ENCODE measurements at places on chromosomes 16 and 17.

DNA sequence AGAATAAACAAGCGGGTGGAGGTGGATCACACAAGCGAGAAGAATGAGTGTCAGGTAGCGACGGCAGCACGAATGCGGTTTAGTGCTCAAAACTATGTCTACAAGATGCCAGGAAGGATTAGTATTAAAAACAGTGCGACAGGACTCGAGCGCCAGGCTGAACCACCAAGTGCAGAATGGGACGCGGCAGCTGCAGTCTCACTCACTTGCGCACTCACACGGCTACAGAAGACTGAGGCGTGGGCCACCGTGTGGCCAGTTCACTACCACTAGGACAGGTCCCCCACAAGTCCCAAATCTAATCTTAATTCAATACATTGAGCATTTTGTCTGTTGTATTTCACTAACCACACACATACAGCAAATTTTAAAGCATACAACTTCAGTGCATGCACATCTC lies 35.7 kb upstream of the TRAP1 start:
- no peak for DNase-seq

DNA sequence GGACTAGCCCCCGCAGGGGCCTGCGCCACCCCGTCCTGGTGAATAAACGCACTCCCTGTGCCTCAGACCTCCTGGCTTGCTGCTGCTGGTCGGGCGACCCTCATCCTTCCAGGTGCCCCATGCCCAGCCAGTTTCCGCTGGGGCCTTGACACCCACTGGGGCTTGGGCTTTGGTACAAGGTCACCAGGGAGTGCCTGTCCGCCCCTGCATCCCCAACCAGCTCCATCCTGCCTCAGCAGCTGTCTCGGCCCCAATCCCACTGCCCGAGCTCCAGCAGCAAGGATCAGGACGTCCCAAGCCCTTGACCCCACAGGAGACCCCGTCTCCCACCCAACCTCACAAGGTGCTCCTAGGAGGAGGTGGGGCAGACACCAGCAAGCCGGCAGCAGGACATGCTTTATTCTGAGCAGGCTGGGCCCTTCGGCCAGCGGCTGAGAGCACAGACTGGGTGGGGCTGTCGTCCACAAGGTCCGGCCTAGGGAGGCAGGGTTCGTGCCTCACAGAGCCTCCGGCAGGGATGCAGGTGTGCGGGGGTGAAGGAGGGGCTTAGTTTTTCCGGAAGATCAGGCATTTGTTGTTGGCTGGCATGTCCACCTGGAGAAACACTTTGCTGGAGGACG lies 1.9 kb downstream of the METTL26 start:
- DNase-seq, result no peak

GRCh38 chr16:57725554-57725953 lies 10.0 kb upstream of the KATNB1 start:
- no peak for DNase-seq

DNA sequence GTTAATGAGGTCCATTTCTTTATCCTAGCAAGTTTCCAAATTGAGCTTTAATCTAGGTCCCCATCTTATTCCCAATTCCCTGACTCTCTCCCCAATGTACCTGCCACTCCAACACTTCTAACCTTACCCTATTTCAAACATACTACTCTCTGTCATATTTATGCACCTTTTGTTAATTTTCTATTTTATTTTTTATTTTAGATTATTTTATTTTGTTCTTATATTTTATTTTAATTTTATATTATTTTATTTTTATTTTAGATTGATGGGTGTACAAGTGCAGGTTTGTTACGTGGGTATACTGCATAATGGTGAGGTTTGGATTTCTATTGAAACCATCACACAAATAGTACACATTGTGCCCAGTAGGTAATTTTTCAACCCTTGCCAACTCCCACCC lies 333.9 kb upstream of the ERCC4 start:
- DNase-seq, result no peak

GRCh38 chr16:80189476-80190175 lies 351.2 kb upstream of the DYNLRB2 start:
- no peak for DNase-seq

- DNase-seq, result no peak
Observed at GRCh38 chr17:10859051-10859450, 21.2 kb upstream of the PIRT start.

- DNase-seq, result no peak
Observed at GRCh38 chr17:17526369-17526768, 30.2 kb upstream of the RASD1 start.

- peak; percentile 97 for DNase-seq
Observed at GRCh38 chr17:21287703-21288449, 3.4 kb downstream of the MAP2K3 start.

- DNase-seq, result no peak
Observed at GRCh38 chr17:51537996-51538550, 277.7 kb downstream of the UTP18 start.

- DNase-seq, result no peak
Observed at GRCh38 chr17:74042744-74043486, 160.6 kb upstream of the RPL38 start.

GRCh38 chr16:24037335-24037734 lies 201.6 kb downstream of the PRKCB start:
- no peak for DNase-seq

GRCh38 chr17:7561028-7561575 lies 617 bp upstream of the SENP3 start:
- DNase-seq, result peak; percentile 76

DNA sequence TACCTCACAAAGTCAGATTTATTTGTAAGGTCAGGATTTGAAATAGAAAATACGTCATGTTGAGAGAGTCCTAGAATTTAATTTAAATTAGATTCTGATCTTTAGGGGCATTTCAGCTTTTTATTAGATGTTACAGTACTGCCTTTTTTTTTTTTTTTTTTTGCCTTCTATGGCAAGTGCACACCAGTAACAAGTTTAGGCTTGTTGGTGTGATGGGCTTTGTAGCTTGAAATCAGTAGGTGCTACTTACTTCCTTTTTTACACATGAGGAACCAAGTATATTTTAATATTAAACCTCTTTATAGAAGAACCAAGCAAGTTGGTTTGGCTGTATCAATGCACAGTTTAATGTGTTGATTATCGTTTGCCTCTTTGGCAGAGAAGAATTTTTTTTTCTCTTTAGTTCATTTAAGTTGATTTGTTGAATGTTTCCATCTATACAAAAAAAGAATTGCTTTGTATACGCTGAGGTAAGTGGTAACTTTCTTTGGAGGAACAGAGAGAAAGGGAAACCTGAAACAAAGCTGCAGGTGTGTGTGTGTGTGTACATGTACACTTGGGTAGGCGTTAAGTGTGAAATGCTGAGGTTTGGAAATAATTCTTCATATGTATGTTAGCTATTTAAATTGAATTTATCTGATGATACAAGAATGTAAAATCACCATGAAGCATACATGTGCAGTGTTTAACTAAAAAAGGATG lies 15.7 kb downstream of the RBL2 start:
- DNase-seq, result no peak

DNA sequence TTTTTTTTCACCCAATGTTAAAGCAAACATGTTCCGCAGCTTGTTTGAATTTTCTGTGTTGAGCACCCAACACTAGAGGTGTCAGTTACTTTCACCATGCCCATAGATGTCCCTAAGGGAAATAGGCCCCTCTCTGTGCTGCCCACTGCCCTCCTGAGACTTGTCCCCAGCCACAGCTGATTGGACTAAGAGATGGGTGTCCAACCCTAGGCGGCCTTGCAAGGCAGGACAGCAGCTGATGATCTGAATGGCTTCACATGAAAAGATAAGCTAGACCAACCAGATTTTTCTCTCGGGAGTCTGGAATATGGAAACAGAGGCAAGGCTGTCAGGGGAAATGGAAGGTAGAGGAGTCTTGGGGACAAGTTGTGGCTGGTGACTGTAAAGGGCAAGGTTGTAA lies 6.1 kb upstream of the CALB2 start:
- DNase-seq, result no peak

- no peak for DNase-seq
Observed at GRCh38 chr16:9260666-9261065, 169.2 kb downstream of the HAPSTR1 start.

- no peak for DNase-seq
Observed at GRCh38 chr17:1940810-1941185, 84.3 kb downstream of the RTN4RL1 start.

DNA sequence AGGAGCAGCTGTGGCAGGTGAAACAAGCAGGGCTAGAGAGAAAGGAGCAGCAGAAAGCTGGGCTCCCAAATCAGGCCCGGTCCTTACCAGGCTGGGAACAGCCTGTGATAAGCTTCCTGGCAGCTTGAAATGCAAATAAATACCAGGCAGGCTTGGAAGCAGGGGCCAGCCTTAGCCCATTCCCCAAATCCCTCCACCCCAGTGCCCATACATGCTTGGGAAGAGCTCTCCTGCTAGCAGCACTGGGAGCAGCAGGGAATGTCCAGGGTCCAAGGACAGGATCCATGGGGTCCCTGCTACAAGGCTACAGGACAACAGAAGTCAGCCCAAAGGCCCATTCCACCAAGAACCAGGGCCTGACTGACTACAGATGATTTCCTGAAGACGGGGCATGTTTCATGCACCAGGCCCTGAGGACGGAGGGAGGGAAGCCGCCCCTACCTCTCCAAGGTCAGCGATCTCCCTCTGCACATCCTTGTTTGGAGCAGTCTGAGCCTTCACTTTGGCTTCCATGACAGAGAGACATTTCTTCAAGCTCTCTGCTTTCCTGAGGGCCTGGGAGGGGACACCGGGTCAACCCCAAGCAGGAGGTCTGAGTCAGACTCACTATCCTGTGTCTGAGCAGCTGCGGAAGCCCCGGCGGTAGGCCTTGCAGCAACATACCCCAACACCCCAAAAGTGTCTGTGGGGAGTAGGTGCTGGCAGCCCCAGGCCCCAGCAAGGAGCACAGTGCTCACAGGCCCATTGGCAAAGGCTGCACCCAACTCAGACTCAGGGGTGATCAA lies 2.6 kb upstream of the EXOSC6 start:
- no peak for DNase-seq

DNA sequence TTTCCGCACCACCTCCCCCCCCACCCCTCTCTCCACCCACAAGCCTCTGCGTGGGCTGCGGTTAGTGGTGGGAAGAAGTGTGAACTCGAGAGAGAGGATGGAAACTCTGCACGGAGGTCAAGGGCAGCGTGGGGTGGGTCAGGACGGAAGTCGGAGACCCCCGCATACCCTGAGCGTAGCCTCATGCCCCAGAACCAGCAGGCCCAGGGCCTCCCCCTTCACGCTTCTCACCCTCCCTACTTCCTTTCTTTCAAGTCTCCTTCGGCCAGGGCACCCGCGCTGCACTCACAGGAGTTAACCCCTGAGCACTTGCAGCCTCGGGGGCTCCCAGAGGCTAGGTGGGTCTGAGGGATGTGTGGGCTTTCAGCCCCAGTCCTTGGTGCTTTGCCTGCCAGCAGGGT lies 9.2 kb downstream of the TBKBP1 start:
- no peak for DNase-seq

DNA sequence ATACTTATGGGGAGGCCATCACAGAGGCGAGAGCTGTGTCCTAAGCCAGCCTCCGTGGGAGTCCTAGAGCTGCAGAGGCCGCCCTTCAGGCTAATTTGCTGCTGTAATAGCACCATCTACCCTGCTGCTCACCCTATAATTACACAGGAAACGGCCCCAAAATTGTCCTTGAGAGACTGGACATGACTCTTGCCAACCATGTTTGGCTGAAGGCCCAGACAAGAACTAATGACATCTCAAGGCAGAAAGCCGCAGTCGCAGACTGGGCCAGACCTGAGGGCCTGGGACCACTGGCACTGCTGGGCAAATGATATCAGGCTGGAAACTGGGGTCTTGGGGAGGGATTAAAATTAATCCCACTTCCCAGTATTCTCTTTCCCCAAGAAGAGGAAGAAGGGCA lies 24.1 kb downstream of the PSMD7 start:
- DNase-seq, result no peak

DNA sequence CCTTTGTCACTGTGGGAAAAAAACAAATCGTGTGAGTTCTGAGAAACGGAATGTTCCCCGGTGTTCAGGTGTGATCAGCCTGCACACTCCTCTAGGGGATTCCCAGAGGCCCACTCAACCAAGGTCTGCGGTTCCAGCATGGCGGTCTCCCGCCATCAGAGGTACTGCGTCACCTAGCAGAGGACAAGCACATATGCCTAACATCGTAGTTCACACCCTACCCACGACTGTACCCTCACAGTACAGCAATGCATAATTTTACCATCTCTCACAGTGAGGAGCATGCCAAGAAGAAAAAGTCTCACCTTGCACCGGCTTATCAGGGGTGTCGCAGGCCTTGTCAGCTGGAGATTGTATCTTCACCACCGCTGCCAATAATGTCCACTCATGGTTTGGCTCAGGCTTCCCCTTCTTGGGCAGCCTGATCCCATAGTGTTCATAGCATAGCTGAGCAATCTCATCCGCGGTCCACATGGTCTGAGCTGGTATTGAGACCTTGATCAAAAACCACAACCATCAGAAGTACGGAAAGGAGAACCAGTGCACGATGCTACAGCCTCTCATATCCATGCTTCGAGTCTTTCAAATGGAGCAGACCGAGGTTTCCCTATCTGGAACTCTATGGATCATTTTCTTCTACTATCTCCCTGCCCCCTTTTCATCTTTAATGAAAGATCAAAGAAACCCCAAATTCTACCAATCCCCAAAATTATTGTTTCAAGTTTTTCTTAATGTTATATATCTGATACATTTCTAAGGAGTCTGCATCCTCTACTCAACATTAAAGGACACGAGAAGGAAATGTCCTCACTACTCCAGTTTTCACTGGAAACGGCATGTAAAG lies 2.5 kb downstream of the ADAT1 start:
- no peak for DNase-seq

GRCh38 chr16:76943921-76944320 lies 247.1 kb upstream of the MON1B start:
- DNase-seq, result no peak

GRCh38 chr17:65515959-65516948 lies 45.2 kb downstream of the AXIN2 start:
- DNase-seq, result no peak

- no peak for DNase-seq
Observed at GRCh38 chr17:48439875-48440505, 10.0 kb upstream of the SKAP1 start.

DNA sequence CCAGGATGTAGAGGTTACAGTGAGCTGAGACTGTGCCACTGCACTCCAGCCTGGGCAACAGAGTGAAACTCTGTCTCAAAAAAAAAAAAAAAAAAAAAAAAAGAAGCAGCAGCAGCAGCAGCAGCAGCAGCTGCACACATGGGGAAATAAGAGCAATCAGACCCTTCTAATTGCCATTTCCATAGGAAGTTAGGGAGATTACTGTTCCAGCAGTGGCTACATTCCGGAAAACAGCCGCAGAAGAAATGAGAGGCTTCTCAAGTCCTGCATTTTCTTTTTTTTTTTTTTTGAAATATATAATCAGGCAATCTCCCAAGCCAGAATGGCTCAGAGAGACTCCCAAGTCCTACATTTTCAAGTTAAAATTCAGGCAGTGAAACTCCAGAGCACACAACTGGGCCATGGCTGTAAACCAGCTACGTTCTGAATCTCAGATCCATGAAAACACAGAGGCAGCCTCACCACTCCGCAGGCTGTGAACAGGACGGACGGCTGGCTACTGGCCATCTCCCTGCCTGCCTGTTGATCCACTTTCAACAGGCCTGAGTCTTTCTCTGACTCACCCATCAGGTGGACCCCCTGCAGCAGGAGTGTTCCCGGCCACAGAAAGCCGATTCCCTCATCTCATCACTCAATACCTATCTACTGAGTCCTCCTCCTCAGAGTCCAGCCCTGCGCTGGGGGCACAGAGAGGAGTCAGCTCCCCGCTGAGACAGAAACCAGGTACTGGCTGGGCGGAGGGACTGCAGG lies 15.0 kb downstream of the TRPV1 start:
- DNase-seq, result no peak

All from stimulated activated CD8-positive, alpha-beta memory T cell treated with anti-CD3 and anti-CD28 coated beads, Interleukin-15, amount 100 ng/mL, for 1 hour (primary cell).